ENCODE measurements at places on chromosomes 1 and 21.

GRCh38 chr1:9875636-9876000 is 34.5 kb downstream of the CTNNBIP1 start:
- DNase-seq: no peak

GRCh38 chr1:205481218-205481617 is 23.3 kb upstream of the CDK18 start:
- DNase-seq: no peak

DNA sequence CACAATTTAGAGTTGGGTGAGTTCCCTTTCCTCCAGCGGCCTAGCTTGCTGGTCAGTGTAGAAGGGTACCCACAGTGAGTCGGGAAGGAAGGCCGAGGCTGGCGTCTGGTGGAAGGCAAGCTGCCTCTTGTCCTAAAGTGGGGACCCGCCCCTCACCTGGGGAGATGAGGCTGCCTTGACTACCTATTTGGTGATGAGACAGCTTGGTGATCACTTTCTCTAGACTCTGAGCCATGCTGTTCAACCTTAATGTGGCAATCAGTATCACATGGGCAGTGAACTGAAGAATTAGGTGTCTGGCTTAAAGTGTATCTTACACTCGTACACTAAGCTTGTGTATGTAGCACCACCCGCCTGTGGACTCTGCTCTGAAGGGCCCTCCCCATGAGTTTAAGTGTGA is 100.7 kb downstream of the COLGALT2 start:
- no peak for DNase-seq

DNA sequence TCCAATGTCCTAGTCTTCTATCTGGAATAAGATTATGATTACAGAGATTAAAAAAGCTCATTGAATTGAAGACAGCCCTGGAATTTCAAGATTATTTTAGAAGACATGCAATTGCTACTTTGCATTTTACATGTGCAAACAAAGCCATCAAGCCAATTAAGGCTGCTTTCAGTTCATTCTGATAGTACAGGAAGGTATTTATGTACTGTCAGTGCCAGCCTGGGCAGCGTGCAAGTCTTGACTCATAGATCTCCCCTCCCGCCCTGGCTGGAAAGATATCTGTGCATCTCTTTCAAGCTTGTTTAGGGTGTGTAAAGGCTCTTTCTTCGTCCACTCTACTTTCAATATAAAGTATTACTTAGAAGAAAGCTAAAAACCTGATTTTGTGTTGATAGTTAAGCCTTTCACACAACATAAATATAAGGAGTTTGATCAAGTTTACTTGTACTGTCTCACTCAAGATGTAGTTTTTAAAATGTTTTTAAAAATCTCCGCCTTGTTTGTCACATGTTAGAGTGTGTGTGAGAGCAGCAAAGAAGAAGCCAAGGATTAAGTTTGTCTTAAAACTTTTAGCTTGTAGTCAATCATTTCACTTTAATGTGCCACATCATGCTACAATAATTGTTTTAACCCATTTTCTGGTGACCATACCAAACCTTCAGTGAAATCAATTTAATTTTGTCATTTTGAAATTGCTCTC is 13.6 kb upstream of the LYPLAL1 start:
- DNase-seq: no peak

DNA sequence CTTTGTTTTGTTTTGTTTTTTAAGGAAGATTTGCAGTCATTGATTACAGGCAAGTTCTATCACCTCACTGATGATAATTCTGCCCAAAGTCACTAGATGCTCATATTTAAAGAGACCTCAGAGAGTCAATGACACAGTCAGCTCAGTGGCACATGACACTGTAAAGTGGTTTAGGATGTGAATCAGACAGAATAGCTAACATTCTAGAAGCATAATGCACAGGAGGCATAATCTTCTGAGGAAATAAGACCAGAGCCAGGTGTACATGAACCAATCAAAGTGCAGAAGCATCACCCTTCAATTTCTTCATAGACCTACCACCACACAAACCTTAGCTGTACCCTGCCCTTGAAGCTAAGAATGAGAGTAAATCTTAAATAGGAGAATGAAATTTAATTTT is 268.5 kb downstream of the BRINP2 start:
- no peak for DNase-seq

GRCh38 chr1:204545881-204546280 is 29.7 kb downstream of the MDM4 start:
- no peak for DNase-seq

DNA sequence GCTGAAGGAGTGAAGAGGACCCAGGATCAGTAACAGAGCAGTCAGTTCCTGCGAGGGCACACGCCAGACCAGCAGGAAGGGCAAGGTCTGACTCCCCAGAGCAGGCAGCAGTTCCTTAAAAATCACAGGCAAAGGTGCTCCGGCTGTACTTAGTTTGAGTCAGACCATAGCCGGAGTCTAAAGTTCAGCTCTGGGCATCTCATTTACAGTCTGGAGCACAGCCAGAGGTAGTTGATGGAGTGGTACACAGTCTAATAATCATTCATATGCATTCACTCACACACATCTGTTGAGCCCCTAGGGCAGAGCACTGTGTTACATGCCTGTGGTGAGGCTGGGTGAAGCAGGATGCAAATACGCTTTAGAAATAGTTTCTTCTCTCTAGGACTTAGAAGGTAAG is 7.3 kb upstream of the AMIGO1 start:
- DNase-seq: no peak

DNA sequence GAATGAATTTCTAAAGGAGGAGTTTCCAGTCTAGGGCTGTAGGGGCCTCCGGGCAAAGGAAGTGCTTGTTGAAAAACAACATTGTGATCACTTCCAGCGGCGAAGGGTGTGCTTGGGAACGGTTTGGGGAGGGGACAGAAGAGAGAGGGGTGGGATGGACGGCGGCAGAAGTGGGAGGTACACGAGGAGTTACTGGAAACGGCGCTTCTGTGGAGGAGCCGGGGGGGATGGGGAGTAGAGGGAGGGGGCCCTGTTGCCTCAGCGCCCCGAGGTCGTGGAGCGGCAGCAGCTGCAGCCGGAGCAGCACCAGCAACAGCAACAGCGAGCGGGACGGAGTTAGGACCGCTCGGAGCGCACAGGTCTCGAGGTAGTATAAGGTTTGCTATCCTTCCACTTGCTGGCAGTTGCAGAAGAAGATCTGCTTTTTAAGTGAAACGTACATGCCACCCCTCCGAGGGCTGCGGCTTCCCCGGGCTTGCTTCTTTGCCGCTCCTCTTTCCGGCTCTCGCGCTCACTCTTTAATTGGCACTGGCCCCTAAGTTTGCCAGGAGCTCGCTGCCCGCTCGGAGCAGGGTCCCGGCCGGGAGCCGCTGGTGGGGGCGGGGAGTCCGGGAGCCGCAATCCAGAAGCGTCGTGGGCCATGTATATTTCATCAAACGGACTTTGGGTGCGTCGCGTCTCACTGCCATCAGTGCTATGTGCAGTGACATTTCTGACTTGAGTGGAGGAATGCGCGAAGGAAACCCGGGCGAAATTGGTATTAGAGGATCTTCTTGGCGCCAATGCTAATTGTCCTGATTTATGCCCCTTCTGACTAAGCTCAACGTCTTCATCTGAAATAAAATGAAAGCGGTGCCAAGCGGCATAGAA is 771 bp upstream of the NTNG1 start:
- DNase-seq: no peak

- peak; percentile 45 for DNase-seq
Observed at GRCh38 chr1:109252893-109253802, 3.8 kb downstream of the CELSR2 start.

- DNase-seq: no peak
Observed at GRCh38 chr1:155009221-155009711, 6.7 kb downstream of the ZBTB7B start.

GRCh38 chr1:175960169-175960568 is 216.8 kb upstream of the TNR start:
- DNase-seq: no peak

DNA sequence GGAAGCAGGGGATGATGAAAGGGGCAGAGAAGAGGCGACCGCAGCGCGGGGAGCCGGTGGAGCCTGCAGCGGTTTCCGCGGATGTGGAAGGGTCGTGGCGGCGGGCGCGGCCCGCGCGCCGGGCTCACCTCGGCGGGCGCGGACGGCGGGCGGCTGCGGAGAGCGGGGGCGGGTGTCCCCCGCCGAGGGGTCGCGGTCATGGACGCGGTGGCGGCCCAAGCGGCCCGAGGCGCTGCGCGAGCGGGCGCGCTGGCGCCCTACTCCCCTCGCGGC is 572 bp downstream of the LPGAT1 start:
- no peak for DNase-seq

- DNase-seq: no peak
Observed at GRCh38 chr1:21886486-21887215, 50.5 kb downstream of the HSPG2 start.

DNA sequence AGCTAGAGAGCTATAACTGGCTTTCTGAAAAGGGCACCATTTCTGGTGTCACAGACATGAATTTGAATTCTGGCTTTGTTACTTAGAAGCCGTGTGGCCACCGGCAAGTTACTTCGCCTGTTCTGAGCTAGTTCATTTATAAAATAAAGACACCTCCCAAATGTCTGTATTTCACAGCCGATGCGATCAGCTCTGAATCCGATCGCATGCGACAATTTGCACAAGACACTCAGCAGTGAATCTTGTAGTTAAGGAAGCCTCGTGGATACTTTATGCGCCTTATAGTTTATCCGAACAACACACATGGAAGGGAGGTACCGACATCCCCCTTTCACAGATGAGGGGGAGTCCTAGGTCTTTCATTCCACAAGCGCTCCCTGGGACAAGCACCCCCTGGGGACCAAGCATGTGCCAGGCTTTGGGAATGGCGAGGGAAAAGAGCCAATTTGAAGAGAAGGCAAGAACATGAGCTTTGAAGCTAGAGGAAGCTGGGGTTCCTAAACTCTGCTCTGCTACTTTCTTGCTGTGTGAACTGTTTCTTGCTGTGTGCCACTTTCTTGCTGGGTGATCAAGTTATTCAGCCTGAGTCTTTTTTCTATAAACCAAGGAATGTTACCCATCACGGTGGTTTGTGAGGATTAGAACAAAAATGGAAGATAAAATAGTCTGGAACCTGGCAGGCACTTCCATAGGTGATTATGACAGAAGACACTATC is 3.9 kb downstream of the ID3 start:
- peak; percentile 83 for DNase-seq

GRCh38 chr1:98342566-98342965 is 319.0 kb upstream of the SNX7 start:
- no peak for DNase-seq

DNA sequence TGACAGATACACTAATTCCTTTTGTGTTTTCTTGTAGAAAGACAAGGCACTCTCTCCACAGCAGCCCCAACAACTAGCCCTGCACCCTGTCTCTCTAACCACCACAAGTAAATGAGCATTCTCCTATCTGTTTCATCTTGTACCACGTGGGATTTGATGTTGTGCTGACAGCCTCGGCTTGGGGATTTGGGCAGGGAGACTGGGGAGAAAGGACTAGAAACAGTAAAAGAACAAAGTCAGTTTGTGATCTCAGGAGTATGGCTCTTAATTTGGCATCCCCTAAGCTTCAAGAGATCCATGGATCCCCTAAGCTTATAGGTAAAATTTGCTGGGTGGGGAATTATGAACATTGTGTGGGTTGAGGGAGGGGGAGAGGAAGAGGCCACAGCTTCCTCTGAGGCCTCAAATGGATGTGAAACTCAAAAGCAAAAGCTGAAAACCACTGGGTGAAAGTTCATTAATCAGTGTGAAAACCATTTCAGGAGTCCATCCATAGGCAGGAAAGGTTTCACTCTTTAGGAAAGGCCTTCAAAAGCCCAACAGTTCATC is 3.1 kb downstream of the C1orf162 start:
- no peak for DNase-seq

DNA sequence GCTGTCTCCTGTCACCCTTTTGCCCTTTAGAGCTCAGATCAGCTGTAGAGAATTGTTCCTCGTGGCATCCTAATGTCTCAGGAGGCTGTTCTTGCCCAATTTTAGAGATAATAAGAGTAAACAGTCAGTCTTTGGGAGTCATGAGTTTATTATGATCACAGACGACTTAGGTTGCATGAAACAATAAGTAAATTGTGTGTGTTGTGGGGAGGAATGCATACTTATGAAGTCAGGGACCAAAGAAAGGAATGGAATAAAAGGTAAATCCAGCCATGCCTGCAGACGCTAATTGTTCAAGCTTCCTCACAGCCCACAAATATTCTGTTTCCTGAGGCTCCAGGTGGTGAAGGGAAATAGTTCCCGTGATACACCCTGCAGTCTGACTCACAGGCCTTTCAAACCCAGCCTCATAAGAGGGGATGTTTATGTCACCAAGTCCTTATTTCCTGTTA is 897 bp downstream of the EPHX4 start:
- no peak for DNase-seq

GRCh38 chr1:94349853-94350252 is 68.3 kb upstream of the ABCD3 start:
- no peak for DNase-seq

DNA sequence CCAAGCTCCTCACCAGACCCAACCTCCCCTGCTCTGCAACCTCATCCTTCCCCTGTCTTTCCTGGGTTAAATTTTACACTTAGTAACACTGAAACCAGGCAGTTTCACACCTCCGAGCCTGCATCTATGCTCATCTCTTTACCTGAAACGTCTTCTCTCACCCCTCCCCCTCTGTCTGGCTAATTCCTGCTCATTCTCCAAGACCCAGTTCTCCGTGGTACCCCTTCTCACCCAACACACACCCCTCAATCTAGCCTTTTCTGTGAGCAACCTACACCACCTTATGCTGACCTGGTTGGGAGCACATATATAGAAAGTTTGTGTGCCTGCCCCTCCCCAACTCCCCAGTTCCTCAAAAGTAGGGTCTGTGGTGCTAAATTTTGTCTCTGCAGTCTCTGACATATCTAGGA is 3.7 kb upstream of the KIAA1614 start:
- no peak for DNase-seq

- DNase-seq: no peak
Observed at GRCh38 chr1:3923378-3924185, 23.5 kb upstream of the C1orf174 start.

- DNase-seq: no peak
Observed at GRCh38 chr21:45351526-45352275, 53.3 kb upstream of the COL18A1 start.

GRCh38 chr1:12315146-12315545 is 85.3 kb downstream of the VPS13D start:
- no peak for DNase-seq

- DNase-seq: no peak
Observed at GRCh38 chr1:63888984-63889383, 115.2 kb downstream of the ROR1 start.

- DNase-seq: no peak
Observed at GRCh38 chr1:58927041-58927721, 143.3 kb upstream of the JUN start.

GRCh38 chr1:212118872-212119260 is 83.3 kb downstream of the DTL start:
- no peak for DNase-seq

GRCh38 chr1:65278376-65279069 is 30.8 kb upstream of the DNAJC6 start:
- DNase-seq: no peak

- DNase-seq: no peak
Observed at GRCh38 chr1:236670060-236670459, 16.2 kb upstream of the ACTN2 start.
